ENCODE measurements at places on chromosomes 1 and 21. TPM values are rescaled to one million over a fixed set of nuclear protein-coding genes. Genes with fewer than 3 reads are reported as not detected.

DNA sequence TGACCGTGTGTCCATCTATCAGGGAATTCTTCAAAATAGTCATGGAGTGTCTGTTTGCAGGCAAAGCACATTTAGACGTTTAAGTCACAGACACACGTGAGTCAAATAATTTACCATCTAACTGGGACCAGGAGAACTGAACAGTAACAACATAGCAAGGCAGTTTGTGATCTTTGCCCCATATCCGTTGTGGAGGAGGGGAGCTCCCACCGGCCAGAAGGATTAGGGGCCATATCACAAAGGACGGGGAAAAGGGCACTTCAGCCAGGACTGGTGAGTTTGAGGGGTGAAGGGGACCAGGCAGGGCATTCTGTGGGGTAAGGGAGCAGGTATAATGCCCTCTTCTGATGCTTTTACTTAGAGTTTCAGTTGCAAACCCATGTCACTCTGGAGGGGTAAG is 22.9 kb downstream of the ELAPOR1 start:
- H3K27ac ChIP-seq, result no peak overlapping the region
- H3K36me3 ChIP-seq, result no peaks in the 10 kb centered on the region
- no peaks in the 10 kb centered on the region for H3K4me1 ChIP-seq
- no peak for DNase-seq

DNA sequence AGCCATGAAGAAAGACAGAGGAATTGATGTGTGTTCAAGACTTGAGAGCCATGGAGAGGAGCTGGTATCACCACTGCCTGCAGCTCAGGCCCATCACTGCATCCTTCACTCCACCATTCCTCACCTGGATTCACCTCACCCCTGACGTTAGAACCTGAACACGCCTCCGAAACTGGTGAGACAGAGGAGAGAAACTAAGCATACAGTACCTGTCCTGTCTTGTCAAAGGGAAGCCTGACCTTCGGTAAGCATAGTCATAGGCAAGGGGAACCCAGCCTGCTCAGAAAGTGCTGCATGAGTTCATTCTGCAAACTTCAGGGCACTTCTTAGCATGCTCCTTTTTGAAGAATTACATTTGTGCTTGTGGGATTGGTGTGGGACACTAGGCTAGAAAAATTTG is 425.8 kb downstream of the DSCAM start:
- no peaks in the 10 kb centered on the region for H3K27me3 ChIP-seq
- H3K27ac ChIP-seq, result no peak overlapping the region
- no peaks in the 10 kb centered on the region for H3K36me3 ChIP-seq
- H3K4me1 ChIP-seq, result no peaks in the 10 kb centered on the region
- DNase-seq, result no peak

- no peak overlapping the region for H3K4me3 ChIP-seq
- H3K36me3 ChIP-seq, result no peaks in the 10 kb centered on the region
- peak overlapping the region; percentile 35 for H3K27ac ChIP-seq
- H3K4me1 ChIP-seq, result peaks cover 16% of the 10 kb centered on the region
These were observed 20.2 kb downstream of the NUAK2 start for GRCh38 chr1:205301205-205301821.

DNA sequence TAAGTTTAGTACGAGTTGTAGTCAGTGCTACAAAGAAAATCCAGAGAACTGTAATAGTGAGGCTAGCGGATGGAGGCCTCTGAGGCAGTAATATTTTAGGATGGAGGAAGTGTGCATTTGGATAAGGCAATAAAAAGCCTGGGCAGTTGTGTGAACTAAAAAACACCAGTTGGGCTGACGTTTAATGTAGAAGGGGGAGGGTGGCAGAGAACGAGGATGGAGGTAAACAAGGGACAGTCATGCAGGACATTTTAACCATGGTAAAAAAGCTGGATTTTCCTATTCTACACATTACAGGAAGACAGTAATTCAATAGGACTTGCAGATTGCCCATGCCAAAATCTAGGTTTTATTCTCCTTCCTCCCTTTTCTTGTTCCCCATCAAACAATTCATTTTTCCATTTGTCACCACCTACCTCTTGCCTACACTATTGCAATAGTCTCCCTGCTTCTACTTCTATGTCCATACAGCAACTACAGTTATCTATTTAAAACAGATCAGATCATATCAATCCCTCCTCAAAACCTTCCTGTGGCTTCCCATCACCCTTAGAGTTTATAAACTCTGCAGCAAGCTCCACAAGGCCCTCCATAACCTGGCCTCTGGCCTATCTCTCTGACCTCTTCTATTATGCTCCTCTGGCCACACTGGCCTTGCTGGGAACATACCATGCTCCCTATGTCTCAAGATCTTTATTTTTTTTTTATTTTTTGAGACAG is 27.7 kb downstream of the ERO1B start:
- no peak for DNase-seq
- H3K4me3 ChIP-seq, result no peak overlapping the region
- H3K4me1 ChIP-seq, result no peaks in the 10 kb centered on the region
- H3K27ac ChIP-seq, result no peak overlapping the region
- H3K27me3 ChIP-seq, result no peaks in the 10 kb centered on the region

- H3K27ac ChIP-seq, result no peak overlapping the region
- no peaks in the 10 kb centered on the region for H3K36me3 ChIP-seq
- no peak overlapping the region for H3K4me3 ChIP-seq
- H3K27me3 ChIP-seq, result no peaks in the 10 kb centered on the region
These were observed 149.5 kb downstream of the NOS1AP start for GRCh38 chr1:162218975-162219374.

- H3K27ac ChIP-seq, result no peak overlapping the region
- no peak overlapping the region for H3K4me3 ChIP-seq
- H3K4me1 ChIP-seq, result no peaks in the 10 kb centered on the region
- no peaks in the 10 kb centered on the region for H3K36me3 ChIP-seq
- no peaks in the 10 kb centered on the region for H3K27me3 ChIP-seq
These were observed 2.2 kb upstream of the ARHGAP30 start for GRCh38 chr1:161071886-161072371.

- no peaks in the 10 kb centered on the region for H3K4me1 ChIP-seq
- no peaks in the 10 kb centered on the region for H3K36me3 ChIP-seq
- peak overlapping the region; percentile 14 for H3K27ac ChIP-seq
- peaks cover 19% of the 10 kb centered on the region for H3K27me3 ChIP-seq
These were observed 6.2 kb downstream of the ARHGEF16 start for GRCh38 chr1:3460672-3461131.

DNA sequence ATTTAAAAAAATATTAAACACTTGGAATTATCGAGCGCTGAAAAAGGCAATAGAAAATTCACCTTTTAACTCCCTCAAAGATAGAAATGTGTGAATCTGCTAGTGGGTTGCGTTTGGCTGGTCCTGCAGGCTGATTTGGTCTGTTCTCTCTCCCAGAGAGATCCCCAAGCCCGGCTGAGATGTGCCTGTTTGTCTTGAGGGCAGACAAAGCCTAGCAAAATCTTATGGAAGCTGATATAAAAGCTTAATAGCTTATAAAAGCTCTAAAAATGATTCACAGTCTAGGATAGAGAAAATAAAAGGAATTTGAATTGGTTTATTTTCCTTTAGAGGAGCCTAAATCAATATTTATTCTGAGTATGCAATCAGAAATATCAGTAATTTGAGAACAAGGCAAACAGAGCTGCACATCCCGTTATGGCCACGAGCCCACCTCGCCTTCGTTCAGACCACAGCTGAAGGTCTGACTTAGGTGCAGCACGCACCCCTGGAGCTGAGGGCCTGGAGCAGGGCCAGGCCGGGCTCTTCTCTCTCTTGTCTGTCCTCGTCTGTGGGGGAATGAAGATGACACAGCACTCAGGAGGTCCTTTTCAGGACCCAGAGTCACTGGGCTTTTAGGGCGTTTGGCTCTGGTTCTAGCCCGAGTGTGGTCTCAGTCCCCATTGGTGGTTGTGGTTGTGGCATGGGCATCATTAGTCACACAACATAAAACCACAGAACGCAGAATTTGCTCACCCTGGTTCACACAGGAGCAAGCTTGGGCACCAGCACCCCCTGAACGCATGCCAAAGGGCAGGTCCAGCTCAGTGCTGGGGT is 18.6 kb downstream of the PDE9A start:
- H3K36me3 ChIP-seq, result no peaks in the 10 kb centered on the region
- H3K27ac ChIP-seq, result no peak overlapping the region
- no peaks in the 10 kb centered on the region for H3K27me3 ChIP-seq
- no peak overlapping the region for H3K4me3 ChIP-seq
- DNase-seq, result no peak
- peaks cover 81% of the 10 kb centered on the region for H3K4me1 ChIP-seq

TDRD10 gene
- polyA plus RNA-seq, result 1.8 TPM

MPL gene
- not detected for polyA plus RNA-seq

DNA sequence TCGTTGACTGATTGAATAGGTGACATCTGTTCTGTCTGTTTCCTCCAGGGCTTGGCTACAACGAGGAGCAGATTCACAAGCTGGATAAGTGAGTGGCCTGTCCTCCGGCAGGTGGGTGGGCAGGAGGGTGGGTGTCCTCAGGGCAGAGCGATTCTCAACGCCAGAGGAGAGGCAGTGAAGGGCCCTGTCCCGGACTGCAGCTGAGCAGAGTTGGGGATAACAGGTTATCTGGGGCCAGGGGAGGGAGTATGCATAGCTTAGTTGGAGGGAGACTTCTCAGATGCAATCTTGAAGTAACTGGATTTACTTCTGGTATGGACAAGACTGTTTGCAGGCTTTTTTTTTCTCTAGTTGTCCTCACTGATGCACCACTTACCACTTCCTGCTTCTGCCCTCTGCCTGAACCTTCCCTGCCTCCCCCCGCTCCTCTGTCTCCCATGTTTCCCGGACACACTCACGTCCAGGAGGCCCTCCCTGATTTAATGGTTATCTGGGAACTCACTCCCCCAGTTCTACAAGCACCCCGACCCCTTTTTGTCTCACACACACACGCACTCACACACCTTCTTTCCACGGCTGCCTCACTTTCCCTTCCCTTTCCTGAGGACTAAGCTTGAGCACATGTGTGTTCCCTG is 16.4 kb upstream of the RASSF5 start:
- H3K27ac ChIP-seq, result no peak overlapping the region
- no peak for DNase-seq
- peaks cover 5% of the 10 kb centered on the region for H3K36me3 ChIP-seq
- H3K4me1 ChIP-seq, result peaks cover 13% of the 10 kb centered on the region
- H3K4me3 ChIP-seq, result no peak overlapping the region

DNA sequence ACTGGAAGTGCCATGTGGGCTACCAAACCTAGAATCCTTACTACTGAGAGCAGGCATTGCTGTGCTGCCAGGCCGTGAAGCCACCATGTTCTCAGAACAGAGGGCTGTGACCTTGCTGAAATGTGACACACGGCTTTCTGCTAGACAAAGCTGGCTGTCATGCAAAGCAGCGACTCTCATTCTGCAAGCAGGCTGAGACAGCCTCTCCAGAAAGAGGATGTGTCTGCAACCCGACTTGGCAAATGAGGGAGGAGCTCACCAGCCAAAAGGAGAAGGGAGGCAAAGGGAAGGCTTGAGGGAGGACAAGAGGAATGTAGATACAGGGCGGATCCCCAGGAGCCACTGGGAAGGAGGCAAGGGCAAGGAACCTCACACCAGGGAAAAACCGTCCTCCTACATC is 85.7 kb upstream of the KRTAP19-8 start:
- no peak for DNase-seq
- no peak overlapping the region for H3K27ac ChIP-seq
- H3K27me3 ChIP-seq, result no peaks in the 10 kb centered on the region

- H3K27ac ChIP-seq, result no peak overlapping the region
- no peaks in the 10 kb centered on the region for H3K36me3 ChIP-seq
- no peaks in the 10 kb centered on the region for H3K4me1 ChIP-seq
- no peak overlapping the region for H3K4me3 ChIP-seq
- DNase-seq, result no peak
These were observed 119.8 kb downstream of the PLA2G4A start for GRCh38 chr1:186948535-186948934.

Measured in sigmoid colon (tissue), 7 donors.